ENCODE measurements at places on chromosomes 1 and 21. TPM values are rescaled to one million over a fixed set of nuclear protein-coding genes. Genes with fewer than 3 reads are reported as not detected.

The OR10R2 gene
- not detected for total RNA-seq

The CRNN gene
- not detected for total RNA-seq

The CDK18 gene
- not detected for total RNA-seq

GRCh38 chr1:178959543-178960460 lies 65.9 kb upstream of the FAM20B start:
- no peak for DNase-seq

- DNase-seq = no peak
Measured at GRCh38 chr1:207345644-207346477, 24.4 kb downstream of the CD55 start.

GRCh38 chr21:42769820-42770716 lies 109.3 kb downstream of the WDR4 start:
- no peak for DNase-seq

GRCh38 chr1:5597171-5597850 lies 394.9 kb downstream of the NPHP4 start:
- DNase-seq = no peak

Data from pulmonary artery endothelial cell (primary cell).